ENCODE measurements at places on chromosomes 5 and 9.
A peak's percentile ranks its signal among the peaks of the same experiment; 100 is the strongest.

DNA sequence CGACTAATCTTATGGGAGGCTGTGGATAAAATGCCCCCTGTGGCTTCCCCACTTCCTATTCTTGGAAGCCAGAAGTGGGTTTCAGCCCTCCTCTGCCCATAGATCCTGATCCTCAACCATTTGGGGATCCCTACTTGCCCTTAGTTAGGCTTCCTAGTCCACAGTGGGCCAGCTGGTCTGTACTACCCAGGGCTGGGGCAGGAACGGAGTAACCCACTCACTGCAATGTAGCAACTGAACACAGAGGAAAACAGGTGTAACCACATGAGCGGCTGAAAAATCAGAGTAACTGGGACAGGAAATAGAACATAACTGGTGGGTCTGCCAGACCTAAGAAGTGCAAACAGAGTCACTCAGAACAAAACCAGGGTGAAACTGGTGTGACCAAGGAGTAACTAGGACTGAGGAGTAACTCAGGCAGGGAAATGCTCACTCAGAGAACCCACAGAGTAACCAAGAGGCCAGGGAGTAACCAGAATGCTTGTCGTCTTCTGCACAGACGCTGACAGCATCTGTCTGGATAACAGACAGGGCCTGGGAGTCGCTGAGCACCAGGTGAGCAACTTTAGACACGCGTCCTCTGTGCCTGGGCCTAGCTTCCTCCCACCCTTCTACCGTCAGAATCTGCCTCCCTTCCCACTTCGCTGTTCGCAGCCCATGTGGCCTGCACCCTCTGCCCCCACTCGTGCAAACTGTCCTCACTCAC is 1.0 kb downstream of the AQP3 start:
- H3K4me3 ChIP-seq = peak overlapping the region; percentile 97
- peaks cover 2% of the 10 kb centered on the region for H3K36me3 ChIP-seq

DNA sequence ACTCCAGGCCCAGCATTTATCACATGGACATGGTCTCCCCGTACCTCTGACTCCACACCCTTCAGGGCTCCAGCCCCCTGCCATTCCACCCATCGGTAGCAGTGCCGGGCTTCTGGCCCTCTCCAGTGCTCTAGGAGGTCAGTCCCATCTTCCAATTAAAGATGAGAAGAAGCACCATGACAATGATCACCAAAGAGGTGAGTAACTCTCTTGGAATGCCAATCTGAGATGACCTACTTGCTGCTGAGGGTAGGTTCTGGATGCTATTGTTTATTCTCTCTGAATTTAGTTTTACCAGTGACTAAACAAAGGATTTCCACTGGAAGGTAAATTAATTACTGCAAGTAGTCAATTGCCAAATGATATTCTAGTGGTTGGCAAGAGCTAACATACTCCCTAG is 80.8 kb downstream of the TLE4 start:
- peak overlapping the region; percentile 25 for H3K4me3 ChIP-seq
- H3K4me1 ChIP-seq = peaks cover 4% of the 10 kb centered on the region
- DNase-seq = no peak
- H3K27me3 ChIP-seq = no peaks in the 10 kb centered on the region

DNA sequence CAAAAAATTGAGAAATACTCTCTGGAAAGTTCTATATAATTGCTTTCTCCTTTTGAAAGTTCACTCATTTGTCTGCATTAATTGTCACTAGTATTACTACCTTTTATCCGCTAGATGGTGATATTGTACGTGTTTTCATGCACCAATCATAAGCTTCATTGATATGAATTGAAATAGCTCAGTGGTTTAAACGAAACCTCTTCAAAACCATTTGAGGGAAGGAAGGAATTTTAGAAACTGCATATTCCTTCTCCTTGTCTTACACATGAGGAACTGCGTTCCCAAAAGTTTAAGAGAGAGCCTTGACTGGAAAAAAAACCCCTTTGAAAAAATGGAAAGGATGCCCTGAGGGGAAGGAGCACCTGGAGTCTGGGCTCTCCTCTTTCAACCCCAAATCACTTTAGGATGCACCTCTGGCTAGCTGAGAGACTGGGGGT is 98.6 kb downstream of the YTHDC2 start:
- no peak for DNase-seq
- no peak overlapping the region for H3K27ac ChIP-seq
- H3K27me3 ChIP-seq = peaks cover 47% of the 10 kb centered on the region

DNA sequence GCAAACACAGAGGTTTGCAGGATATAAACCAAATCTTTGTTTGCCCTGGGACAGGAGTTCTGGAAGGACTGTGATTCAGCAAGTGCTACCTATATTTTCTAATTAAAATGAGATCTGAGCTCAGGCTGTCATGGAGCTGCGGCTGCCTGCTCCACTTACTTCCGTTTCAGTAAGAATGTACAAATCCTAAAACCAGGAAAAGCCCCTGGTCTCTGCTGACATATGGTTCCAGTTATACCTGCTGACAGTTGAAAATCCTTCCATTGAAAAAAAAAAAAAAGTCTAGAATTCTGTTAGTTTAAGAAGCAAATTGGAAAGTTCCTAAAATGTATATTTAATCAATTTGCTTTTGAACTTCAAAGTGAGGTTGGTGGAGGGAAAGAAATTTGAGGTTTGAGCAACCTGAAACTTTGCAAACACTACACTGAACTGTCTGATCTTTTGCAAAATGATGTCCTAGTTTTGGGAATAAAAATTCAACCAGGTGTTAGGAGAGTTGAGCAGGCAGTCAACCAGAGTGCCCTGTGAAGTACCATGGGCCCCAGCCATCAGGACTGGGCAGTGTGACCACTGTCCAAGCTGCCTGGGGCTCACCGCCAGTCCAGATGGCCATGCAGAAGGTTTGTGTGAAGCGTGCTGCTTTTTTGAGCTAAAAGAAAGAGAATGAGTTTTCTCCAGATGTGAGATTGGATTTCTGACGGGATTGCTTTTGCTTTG is 50.6 kb downstream of the SHB start:
- no peaks in the 10 kb centered on the region for H3K36me3 ChIP-seq
- DNase-seq = no peak
- H3K4me3 ChIP-seq = no peak overlapping the region
- H3K27ac ChIP-seq = no peak overlapping the region
- peaks cover 20% of the 10 kb centered on the region for H3K27me3 ChIP-seq

DNA sequence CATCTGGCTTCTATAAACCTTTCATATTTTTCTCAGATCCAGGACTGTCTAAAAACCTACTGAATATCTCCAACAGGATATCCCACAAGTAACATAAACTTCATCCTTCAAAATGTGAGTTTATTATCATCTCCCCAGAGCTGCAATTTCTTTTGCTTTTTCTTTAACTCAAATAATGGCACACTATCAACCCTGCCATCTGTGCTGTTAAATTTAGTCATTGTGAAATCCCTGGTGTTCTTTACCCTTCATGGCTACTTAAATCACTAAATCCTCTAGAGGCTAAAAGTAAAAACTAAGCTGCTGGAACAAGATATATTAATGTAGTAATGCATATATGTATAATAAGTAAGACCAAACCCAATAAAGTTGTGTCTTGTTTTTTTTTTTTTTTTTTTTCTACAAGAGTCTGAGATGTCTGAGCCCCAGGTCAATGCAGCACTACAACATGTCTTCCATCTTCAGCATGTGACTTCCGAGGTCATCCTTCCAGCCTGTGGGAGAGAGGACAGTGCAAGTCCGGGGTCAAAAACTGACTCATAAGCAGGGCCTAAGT is 362.9 kb downstream of the ADGRV1 start:
- H3K27me3 ChIP-seq = peaks cover 22% of the 10 kb centered on the region

DNA sequence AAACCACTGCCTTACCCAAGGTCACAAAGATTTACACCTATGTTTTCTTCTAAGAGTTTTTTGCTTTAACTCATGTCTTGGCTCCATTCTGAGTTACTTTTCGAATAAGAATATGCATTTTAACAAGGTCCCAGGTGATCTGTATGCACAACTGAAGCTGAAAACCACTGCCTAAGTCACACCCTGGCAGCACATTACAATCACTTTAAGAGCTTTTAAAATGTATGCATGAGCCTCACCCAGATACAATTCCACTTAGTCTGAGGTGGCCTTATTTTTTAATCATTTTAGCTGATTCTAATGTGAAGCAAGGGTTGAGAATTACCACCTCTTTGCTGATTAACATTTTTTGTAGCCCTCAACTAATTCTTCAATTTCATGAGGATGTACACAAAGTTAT is 29.5 kb downstream of the IDNK start:
- no peak overlapping the region for H3K4me3 ChIP-seq
- DNase-seq = no peak
- peaks cover 4% of the 10 kb centered on the region for H3K4me1 ChIP-seq
- peaks cover 6% of the 10 kb centered on the region for H3K36me3 ChIP-seq
- peak overlapping the region; percentile 19 for H3K27ac ChIP-seq
- H3K27me3 ChIP-seq = no peaks in the 10 kb centered on the region

DNA sequence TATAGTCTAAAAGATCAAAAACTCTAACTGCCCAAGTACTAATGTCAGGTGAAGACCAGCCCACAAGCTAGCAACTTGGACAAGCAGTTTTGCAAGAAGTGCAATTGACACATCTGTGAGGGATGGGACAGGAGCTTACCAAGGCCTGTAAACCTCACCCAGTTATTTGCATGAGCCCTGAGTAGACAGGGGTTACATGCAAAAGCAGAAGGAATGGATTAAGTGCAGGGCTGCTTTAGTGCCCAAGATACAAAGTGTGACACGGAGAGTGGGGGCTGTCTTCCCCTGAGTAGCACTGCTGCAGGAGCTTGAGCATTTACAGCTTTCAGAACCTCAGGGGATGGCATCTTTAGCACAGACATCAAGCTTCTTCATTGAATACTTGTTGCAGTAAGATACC is 286.7 kb downstream of the ELAVL2 start:
- peaks cover 4% of the 10 kb centered on the region for H3K4me1 ChIP-seq
- no peak overlapping the region for H3K4me3 ChIP-seq
- H3K36me3 ChIP-seq = no peaks in the 10 kb centered on the region

DNA sequence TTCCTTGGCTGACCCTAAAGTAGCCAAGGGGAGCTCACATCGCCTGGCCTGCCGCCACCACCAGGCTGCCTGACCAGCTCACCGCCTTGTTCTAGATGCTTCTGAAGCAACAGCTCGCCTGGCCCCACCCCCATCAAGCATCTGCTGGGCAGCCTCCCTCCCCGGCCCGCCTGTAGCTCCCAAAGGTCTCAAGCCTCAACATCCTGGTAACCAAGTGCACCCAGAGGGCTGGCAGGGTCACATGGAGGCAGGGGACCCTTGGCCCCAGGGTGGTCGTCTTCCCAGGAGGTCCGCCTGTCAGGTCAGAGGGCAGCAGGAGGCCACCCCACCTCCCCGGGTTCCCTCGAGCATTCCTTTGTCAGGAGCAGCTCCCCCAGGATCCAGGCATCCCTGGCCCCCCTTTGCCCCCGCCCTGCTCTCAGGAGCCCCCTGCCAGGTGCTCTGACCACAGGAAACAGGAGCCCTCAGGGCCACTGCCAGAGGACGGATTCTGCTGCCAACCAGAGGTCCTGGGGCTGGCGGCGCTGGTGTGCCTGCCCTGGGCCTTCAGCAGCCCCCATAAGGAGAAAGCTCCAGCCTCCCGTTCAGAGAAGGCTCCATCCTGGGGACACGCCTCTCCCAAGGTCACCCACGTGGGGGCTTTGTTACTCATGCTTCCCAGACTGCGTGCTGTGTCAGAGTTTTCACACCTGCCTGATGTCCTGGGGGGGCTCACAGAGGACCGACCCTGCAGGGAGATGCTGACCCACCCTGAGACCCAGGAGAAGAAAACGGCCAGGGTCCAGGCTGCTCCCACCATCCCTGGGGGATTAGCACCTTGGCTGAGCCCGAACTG is 3.5 kb upstream of the LRRC14B start:
- peaks cover 5% of the 10 kb centered on the region for H3K27me3 ChIP-seq
- H3K4me3 ChIP-seq = no peak overlapping the region
- DNase-seq = no peak
- peaks cover 10% of the 10 kb centered on the region for H3K4me1 ChIP-seq
